ENCODE measurements at places on chromosomes 12 and 14. TPM values are rescaled to one million over a fixed set of nuclear protein-coding genes. Genes with fewer than 3 reads are reported as not detected.

Gene GALNT8
- total RNA-seq = not detected

Gene MUCL1
- total RNA-seq = not detected

Gene ZNF26
- total RNA-seq = 28.5 TPM

Gene B4GALNT1
- 8.1 TPM for total RNA-seq

Gene ETFBKMT
- 2.2 TPM for total RNA-seq

Gene FAM90A1
- total RNA-seq = 0.50 TPM

Gene TPPP2
- not detected for total RNA-seq

Gene OVCH1
- total RNA-seq = not detected

Gene KRT79
- not detected for total RNA-seq

Gene KRT4
- total RNA-seq = not detected

Gene POTEM
- not detected for total RNA-seq

Gene TAS2R13
- 2.5 TPM for total RNA-seq

Gene ATF7IP
- total RNA-seq = 89.0 TPM

Gene AMIGO2
- total RNA-seq = 27.0 TPM

Gene TTC6
- 13.8 TPM for total RNA-seq

Gene SOAT2
- not detected for total RNA-seq

Gene SERPINA1
- total RNA-seq = 167 TPM

Gene CNTN1
- not detected for total RNA-seq

Gene IL23A
- 1.8 TPM for total RNA-seq

Gene NXPH4
- total RNA-seq = 2.0 TPM
